ENCODE measurements at places on chromosomes 6 and 20. TPM values are rescaled to one million over a fixed set of nuclear protein-coding genes. Genes with fewer than 3 reads are reported as not detected.

The SLC44A4 gene
- 68.8 TPM for polyA plus RNA-seq

The SOX18 gene
- 13.0 TPM for polyA plus RNA-seq

The RIMS4 gene
- 1.0 TPM for polyA plus RNA-seq

The CLVS2 gene
- polyA plus RNA-seq, result 0.24 TPM

The PARD6B gene
- polyA plus RNA-seq, result 17.0 TPM

The TSPO2 gene
- polyA plus RNA-seq, result 1.2 TPM

The OR2B6 gene
- 0.11 TPM for polyA plus RNA-seq

- DNase-seq, result no peak
Measured at GRCh38 chr6:30075790-30076732, 492 bp upstream of the RNF39 start.

DNA sequence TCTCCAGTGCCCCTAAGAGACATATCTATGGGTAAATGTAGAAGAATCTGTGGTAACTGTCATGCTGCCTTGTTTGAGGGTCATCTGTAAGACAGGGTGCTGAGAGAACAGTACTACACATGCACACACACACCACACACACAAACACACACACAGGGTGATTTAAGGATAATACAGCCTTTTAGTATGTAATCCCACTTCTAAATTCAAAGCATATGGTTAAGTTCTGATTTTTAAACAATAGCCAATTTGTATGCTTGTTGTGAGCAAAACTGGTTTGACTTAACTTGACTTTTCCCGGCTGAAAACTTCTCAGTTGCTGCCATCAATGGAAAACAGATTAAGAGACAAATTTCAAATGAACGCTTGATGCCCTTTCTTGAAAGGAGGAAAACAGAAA lies 241.8 kb downstream of the ADGRG6 start:
- no peak for DNase-seq

GRCh38 chr6:22249711-22250350 lies 47.0 kb downstream of the PRL start:
- no peak for DNase-seq

DNA sequence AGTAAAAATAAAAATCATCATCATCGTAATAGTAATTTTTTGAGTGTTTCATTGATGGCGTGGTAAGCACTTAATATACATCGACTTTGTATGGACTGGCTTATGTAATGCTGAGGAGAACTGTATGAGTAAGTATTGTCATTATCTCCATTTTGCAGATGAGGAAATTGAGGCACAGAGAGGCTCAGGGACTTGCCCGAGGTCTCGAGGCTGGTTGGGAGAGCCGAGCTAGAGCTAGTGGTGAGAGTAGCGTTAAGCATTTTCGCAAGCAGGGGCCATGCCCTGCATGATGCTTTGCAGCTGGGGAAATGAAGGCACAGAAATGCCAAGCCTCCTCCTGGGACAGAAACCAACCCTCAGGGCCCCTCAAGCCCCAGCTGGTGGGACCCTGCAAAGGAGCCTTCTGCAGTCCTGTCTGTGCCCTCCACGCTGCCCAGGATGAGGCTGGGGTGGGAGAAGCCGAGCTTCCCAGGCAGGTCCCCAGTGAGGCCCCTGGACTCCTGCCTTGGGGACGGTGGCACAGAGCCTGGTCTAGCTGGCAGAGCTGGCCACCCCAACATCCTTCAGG lies 31.1 kb upstream of the STX16 start:
- no peak for DNase-seq

DNA sequence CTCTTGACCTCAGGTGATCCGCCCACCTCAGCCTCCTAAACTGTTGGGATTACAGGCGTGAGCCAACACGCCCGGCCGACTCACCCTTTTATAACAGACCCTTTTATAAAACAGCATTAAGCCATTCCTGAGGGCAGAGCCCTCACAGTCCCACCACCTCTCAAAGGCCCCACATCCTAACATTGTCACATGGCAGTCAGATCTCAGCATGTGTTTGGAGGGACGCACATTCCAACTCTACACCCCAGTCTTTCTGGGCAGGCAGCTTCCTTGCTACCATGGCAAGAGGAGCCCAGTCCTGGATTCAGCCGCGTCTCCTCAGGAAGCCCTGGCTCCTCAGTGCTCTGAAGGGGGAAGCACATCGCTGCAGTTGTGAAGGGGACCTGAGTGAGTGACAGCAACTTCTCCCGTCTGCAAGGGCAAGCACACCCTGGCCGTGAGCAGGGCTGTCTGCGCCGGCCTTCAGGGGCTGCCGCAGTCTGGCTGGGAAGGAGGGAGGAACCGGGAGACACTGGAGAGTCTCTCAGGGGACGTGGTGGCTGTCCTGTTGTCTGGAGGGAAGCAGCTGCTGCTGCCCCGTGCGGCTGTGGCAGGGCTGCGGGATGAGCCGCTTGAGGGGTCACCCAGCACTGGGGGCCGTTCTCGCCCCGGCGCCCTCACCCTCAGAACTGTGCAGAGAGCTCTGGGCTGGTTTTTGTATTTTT lies 15.9 kb downstream of the OSBPL2 start:
- no peak for DNase-seq

DNA sequence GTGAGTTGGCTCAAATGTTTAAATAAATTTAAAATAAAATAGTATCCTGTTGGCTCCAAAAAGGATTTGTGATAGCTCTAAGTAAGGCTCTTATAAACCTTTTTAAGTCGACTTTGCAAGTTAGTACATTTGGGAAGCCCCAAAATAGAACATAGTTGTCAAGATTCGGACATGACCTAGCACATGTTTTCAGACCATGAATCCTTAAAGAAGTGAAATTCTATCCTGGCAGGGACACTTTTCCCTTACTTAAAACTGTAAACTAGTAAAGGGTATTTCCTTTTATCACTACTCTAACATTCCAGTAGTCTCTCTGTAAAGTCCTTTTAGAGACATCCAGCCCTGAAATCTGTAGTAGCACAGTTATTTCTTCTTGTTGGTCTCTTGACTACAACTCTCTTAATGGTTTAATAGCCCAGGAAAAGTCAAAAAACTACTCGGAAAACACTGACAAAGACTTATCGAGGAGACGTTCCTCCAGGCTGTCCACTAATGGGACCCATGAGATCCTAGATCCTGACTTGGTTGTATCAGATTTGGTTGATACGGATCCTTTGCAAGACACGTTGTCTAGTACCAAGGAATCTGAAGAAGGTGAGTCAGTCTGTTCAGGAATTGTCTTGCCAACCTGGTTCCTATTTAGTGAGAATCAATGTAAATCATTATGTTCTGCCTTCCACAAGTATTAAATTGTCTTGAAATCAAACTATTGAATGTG lies 83.6 kb downstream of the SCAND1 start:
- no peak for DNase-seq

DNA sequence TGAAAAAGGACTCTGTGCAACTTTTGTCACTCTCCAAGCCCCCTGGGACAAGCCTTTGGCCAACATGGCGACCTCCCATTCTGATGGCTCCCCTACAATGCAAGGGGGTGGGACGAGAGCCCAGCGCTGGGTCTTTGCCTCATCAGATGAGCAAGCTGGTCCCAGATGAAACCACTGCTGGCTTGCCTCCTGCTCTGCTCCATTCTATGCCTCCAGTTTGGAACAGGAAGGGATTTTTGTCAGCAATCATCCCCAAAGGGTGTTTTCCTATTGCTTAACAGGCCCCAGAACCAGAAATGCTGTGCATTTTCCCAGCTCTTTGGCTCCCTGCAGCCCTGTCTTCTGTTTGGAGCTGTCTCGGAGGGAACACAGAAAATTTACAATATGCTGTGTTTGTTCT lies 412.7 kb downstream of the MAFB start:
- no peak for DNase-seq

DNA sequence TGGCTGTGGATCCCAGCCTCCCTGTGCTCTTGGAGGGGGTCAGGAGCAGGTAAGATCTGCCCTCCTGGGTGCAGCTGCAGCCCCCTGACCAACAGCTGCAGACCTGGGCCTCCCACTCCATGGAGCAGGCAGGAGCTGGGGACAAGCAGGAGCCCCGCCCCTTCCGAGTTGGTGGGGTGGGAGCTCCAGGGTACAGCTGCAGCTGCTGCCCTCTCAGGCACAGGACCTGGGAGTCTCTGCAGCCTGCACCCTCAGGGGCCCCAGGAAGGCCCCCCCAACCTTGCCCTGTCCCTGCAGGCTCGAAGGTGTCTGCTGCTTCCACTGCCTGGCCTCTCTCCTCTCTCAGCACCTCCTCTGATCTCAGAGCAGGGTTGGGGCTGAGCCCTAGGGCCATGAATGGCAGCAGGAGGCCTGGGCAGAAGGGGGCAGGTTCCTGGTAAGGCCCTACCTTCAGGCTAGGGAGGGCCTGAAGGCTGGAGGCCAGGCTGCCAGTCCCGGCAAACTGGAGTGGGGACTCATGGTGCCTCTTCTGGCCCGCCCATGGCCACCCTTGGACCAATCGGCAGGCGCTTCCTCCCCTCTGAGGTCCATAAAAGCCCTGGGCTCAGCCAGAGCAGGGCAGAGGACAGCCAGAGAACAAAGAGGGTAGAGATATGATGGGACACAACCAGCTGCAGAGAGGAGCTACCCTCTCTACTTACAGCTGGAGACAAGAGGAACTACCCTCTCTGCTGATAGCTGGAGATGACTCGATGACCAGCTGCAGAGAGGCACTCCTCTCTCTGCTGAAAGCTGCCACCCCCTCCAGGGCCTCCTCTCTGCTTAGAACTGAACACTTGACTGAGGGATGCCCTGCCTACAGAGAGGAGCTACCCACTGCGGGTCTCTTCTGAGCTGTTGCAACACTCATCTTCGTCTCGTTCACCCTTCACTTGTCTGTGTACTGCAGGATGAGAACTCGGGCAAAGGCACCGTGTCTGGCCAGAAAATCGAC lies 7.8 kb upstream of the PACSIN1 start:
- DNase-seq, result no peak

- DNase-seq, result no peak
Measured at GRCh38 chr6:106702046-106702445, 72.7 kb downstream of the QRSL1 start.

DNA sequence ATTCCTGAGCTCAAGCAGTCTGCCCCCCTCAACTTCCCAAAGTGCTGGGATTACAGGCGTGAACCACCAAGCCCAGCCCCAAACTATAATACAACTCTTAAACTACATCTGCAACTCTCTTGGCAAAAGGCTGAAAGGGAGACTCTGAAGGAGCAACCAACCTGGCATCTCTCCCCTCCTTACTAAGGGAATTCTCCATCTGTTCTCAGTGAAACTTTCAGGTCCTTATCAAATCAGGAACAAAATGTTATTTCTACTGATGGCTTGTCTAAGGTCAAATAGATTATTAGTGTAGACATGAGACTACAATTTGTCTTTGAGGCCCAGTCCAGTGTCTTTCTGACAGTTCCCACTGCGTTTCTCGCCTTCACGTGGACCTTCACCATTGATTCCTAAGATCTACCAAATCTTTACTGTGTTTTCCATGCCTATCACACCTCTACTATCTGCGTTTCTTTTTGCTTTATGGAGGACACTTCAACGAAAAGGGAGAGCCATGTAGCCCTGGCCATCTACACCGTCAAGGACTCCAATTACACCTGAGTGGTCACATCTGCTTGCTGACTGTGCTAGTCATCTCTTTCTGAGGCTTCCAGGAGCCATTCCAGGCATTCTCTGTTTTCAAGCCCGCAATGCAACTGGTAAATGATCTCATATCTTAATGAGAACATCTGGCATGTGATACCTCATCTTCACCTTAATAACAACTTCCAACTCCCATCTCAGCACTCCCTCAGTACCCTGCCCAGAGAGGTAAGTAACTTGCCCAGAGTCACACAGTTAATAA lies 405.7 kb upstream of the CITED2 start:
- no peak for DNase-seq

DNA sequence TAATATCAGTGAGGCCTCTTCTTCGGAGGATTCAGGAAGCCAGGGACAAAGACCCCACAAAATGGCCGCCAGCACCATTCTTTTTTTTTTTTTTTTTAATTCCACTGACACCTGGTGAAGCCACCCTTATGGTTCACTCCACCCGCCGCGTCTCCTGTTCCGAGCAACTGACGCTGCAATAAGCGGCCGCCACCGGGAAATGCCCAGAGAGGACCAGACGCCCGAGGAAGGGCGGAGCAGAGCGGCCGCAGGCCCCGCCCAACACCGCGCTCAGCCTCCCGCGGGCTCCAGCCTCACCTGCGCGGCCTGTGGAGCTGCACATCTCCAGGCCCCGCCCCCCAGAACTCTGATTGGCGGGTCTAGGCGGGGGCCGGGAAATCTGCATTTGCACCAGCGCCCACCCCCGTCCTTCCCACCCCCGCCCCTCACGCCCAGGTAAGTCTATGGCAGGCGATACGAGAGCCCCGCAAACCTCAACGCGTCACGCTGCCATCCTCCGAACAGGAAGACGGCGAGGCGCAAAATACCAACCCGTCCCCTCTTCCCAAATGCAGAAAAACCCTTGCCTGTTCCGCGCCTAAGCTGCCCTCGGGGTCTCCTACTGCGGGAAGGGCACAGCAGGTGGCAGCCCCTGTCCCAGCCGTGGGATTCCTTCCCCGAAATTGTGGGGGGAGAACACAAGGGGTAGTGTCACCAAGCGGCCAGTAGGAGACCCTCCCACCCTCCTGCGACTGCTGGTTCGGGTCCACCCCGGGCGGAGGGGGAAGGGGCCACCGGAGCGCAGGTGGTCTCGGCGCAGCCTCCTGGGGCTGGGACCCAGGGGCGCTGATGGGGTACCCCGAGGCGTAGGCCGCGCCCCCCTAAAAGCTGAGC lies 960 bp downstream of the ATP9A start:
- DNase-seq, result peak; percentile 81

DNA sequence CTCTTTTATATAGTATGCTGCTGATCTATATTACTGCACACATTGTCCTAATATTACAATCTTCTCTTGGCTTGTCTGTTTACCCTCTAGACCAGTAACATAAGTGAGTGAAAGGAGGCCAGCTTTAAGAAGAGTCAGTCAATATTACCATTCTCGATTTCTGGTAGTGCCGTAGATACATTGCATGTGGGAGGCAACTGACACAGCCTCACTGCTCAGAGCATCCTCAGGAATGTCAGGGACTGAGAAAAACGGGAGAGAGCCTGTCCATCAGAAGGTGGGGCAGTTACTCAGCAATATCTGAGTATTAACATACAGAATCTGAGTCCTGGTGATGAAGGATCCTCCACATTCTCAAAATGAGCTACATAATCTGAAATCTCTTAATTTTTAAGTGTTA lies 259.9 kb downstream of the GJA1 start:
- DNase-seq, result no peak

DNA sequence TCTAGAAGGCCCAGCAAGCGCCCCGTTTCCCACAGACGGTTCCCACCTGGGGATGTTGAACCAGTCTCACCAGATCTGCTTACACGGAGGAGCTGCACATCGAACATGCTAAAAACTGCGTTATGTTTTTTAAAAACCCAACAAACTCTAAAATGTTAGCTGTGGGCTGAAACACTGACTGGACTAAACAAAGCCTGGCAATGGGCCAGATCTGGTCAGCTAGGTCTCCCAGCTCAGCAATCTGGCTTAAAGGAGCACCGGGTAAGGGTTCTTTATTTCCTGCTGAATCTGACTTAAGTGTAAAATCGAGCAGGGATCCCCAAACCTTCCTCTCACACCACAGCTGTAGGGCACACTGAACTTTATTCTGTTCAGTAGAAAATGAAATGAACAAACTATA lies 156.9 kb downstream of the FOXC1 start:
- no peak for DNase-seq

DNA sequence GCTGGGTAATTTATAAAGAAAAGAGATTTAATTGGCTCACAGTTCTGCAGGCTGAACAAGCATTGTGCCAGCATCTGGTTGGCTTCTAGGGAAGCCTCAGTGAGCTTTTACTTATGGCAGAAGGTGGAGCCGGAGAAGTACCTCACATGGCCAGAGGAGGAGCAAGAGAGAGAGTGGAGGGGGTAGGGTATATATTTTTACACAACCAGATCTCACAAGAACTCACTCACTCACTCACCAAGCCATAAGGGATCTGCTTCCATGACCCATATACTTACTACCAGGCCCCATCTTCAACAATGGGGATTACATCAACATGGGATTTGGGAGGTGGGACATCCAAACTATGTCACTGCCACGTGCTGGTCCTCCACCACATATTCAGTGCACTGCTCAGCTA lies 152.6 kb upstream of the PRND start:
- no peak for DNase-seq

All from renal pelvis (tissue), 12 donors.